Activated T-helper 2 cell treated with anti-CD3 and anti-CD28 coated beads, Interferon-gamma antibody, Interleukin-2, Interleukin-4, amounts not matched to agents 10 μg/mL and 5 μg/mL and 100 μg/mL, durations not matched to agents 14 hours and 24 hours and 36 hours (primary cell): ENCODE measurements at places on chromosomes 11 and 22. TPM values are rescaled to one million over a fixed set of nuclear protein-coding genes. Genes with fewer than 3 reads are reported as not detected.

- H3K27me3 ChIP-seq, result no peaks in the 10 kb centered on the region
- no peak for DNase-seq
- H3K4me1 ChIP-seq, result peaks cover 64% of the 10 kb centered on the region
- peaks cover 49% of the 10 kb centered on the region for H3K36me3 ChIP-seq
- H3K4me3 ChIP-seq, result no peak overlapping the region
Measured at GRCh38 chr11:34201129-34201528, 95.7 kb downstream of the NAT10 start.

DNA sequence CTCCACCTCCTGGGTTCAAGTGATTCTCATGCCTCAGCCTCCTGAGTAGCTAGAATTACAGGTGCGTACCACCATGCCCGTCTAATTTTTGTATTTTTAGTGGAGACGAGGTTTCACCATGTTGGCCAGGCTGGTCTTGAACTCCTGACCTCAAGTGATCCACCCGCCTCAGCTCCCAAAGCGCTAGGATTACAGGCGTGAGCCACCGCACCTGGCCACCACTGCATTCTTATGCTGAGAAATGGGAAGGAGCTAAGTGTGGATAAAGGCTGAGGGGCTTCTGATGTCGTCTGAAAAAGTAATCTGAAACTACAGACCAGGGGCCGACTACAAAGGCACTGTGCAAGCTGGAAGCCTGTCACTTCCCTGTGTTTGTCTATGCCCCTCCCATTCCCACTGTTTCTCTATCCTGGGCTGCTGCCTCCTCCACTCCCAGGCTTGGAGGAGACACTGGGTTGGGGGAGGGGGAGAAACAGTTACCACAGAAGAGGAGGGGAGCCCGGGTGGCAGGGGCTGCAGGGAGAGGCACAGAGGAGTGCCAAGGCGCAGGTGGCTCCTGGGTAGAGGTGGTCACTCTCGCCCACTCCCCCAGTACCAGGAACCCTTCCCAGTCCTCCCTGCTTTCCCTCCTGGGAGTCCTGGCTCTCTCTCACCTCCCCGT lies 2.9 kb upstream of the MTA2 start:
- H3K27me3 ChIP-seq, result no peaks in the 10 kb centered on the region
- H3K4me1 ChIP-seq, result peaks cover 25% of the 10 kb centered on the region
- no peak overlapping the region for H3K27ac ChIP-seq
- H3K4me3 ChIP-seq, result no peak overlapping the region
- DNase-seq, result no peak

DNA sequence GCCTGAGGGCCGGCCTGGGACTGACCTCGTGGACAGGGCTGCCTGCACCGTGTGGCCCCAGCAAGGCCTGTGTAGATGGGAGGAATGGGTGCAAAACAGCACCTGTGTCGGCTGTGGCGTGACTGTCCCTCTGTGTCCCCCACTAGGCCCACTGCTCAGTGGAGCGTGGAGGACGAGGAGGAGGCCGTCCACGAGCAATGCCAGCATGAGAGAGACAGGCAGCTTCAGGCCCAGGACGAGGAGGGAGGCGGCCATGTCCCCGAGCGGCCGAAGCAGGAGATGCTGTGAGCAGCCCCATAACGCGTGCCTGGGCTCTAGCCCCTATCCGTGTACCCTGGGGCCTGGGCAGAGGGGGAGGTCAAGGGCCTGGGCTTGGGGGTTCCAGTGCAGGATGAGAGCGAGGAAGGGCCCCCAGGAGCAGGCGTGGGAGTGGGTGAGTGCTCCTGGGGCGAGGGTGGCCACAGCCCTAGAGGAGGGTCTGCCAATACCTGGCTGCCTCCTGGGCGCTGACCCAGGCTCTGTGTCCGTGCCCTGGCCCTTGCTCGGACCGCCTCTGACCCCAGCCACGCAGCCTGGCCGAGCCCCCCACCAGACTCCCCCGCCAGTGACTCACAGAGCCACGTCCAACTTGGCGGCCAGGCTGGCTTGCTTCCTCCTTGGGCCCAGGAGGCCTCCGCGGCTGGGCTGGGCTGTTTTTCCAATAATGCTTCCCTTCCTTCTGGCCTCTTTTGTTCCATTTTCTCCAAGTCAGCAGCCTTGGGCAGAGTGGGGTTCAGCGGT lies 11.6 kb downstream of the PRR33 start:
- no peaks in the 10 kb centered on the region for H3K27me3 ChIP-seq
- peaks cover 8% of the 10 kb centered on the region for H3K4me1 ChIP-seq
- no peak overlapping the region for H3K4me3 ChIP-seq
- H3K36me3 ChIP-seq, result peaks cover 3% of the 10 kb centered on the region
- no peak overlapping the region for H3K27ac ChIP-seq

GRCh38 chr11:63666874-63667273 lies 4.3 kb downstream of the ATL3 start:
- peaks cover 21% of the 10 kb centered on the region for H3K4me1 ChIP-seq
- no peak overlapping the region for H3K27ac ChIP-seq
- H3K36me3 ChIP-seq, result peaks cover 23% of the 10 kb centered on the region
- H3K4me3 ChIP-seq, result no peak overlapping the region
- no peak for DNase-seq

DNA sequence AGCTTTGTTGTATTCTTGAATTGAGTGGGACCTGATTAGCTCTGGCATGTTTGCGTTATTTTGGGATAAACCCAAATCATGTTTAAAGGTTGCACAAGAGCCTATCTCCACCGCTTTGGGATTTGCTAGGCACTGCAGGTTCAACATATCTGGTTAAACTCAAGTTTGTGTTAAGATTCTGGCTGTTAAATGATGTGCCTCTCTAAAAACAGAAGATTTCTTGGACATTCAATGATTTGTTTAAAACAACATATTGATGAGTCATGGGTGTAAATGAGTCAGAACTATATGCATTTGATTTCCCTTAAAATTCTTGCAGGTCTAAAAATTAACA lies 67.4 kb downstream of the AMOTL1 start:
- H3K4me1 ChIP-seq, result no peaks in the 10 kb centered on the region
- DNase-seq, result no peak
- peaks cover 4% of the 10 kb centered on the region for H3K27me3 ChIP-seq
- H3K4me3 ChIP-seq, result no peak overlapping the region

The SNX32 gene
- 0.64 and 0.96 TPM in 2 replicates for total RNA-seq

The DDX25 gene
- not detected in 2 replicates for total RNA-seq

The TRIM66 gene
- total RNA-seq, result 13.6 and 14.6 TPM in 2 replicates

DNA sequence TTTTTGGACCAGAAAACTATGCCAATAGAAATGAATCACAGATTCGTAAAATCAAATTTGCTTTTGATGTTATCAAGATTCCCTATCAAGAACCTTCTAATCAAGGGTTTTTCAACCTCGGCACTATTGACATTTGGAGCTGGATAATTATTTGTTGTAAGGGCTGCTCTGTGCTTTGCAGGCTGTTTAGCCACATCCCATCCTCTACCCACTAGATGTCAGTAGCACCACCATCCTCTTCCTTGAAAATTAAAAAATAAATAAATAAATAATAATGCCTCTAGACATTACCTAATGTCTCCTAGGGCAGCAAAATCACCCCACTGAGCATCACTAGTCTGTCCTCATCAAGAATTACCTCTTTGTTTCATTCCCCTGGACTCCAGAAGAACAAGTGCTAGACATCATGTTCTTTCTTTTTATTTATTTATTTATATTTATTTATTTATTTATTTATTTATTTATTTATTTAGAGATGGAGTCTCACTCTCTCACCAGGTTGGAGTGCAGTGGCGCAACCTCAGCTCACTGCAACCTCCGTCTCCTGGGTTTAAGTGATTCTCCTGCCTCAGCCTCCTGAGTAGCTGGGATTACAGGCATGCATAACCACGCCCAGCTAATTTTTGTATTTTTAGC lies 744.7 kb downstream of the KCNA4 start:
- no peak for DNase-seq
- no peaks in the 10 kb centered on the region for H3K36me3 ChIP-seq
- H3K4me3 ChIP-seq, result no peak overlapping the region

GRCh38 chr22:50417411-50418210 lies 57.2 kb downstream of the SBF1 start:
- no peaks in the 10 kb centered on the region for H3K4me1 ChIP-seq
- no peak for DNase-seq
- peaks cover 35% of the 10 kb centered on the region for H3K36me3 ChIP-seq

DNA sequence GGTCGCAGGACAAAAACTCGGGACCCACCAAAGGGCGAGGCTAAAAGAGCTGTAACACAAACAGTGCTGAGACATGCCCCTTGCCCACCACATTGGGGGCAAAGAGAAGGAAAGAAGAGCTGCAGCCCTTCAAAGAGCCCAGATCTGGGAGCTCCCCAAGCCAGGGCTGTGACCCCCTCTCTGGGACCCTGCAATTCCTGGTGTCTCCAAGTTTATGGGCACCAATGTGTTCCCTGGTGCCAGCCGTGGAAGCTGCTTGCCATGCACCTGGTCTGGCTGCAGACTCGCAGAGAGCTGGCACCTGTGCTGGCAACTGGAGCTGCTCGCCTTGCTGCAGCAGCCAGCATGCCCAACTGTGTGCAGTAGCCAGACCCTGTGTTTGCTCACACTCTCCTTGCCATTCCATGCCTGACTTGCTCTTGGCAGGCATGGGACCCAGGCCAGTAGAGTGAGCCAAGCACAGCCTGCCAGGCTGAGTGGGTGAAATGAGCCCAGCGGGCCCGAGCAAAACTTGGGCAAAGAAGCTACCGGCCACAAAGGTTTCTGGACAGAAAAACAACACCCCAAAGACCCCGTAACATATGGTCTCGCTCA lies 16.0 kb downstream of the RRP8 start:
- DNase-seq, result no peak
- peaks cover 47% of the 10 kb centered on the region for H3K36me3 ChIP-seq
- H3K4me1 ChIP-seq, result no peaks in the 10 kb centered on the region
- H3K27me3 ChIP-seq, result no peaks in the 10 kb centered on the region
- no peak overlapping the region for H3K4me3 ChIP-seq
- no peak overlapping the region for H3K27ac ChIP-seq

- H3K4me3 ChIP-seq, result no peak overlapping the region
- no peaks in the 10 kb centered on the region for H3K27me3 ChIP-seq
- peaks cover 3% of the 10 kb centered on the region for H3K36me3 ChIP-seq
- no peaks in the 10 kb centered on the region for H3K4me1 ChIP-seq
- H3K27ac ChIP-seq, result no peak overlapping the region
- DNase-seq, result no peak
Measured at GRCh38 chr11:107496011-107496410, 38.4 kb upstream of the CWF19L2 start.

- H3K27me3 ChIP-seq, result peaks cover 38% of the 10 kb centered on the region
- H3K4me1 ChIP-seq, result peaks cover 2% of the 10 kb centered on the region
- H3K36me3 ChIP-seq, result no peaks in the 10 kb centered on the region
- peak; percentile 17 for DNase-seq
Measured at GRCh38 chr22:35540595-35541253, at the start of gene RASD2. Gene RASD2, plus strand, starts transcription at chr22:35540831. Its CDS starts 5,979 bp downstream, at chr22:35546810.

DNA sequence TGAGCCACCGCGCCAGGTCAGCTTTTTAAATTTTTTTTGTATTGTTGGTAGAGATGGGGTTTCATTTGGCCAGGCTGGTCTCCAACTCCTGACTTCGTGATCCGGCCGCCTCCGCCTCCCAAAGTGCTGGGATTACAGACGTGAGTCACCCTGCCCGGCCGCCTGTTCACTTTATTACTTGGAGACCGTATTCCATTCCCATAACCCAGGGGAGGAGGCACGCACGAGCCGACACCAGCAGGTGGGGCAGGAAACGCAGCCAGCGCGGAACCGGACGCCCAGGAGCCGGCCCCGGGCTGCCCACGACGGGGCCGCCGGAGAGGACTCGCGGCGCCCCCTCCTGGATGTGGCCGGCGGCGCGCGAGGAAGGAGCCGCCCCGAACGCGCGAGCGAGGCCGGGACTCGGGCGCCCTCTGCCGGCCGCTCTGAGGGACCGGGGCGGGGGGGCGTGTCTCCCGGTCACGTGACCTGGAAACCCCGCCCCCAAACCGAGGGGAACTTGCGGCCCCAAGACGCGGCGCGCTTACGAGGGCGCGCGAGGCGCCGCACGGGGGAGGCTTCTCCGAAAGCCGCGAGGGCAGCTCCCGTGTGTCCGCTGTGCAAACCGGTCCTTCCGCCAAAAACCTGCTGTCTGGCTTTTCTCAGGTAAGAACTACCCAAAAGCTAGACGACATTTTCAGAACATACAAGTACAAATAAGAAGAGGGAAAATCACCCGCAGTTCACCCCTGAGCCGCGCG lies 11.6 kb upstream of the RNH1 start:
- H3K27ac ChIP-seq, result peak overlapping the region; percentile 60
- H3K27me3 ChIP-seq, result no peaks in the 10 kb centered on the region
- peak overlapping the region; percentile 74 for H3K4me3 ChIP-seq
- H3K36me3 ChIP-seq, result peaks cover 25% of the 10 kb centered on the region
